ENCODE measurements at places on chromosomes 7 and 10.

GRCh38 chr7:90621125-90621746, 25.1 kb downstream of the CDK14 start:
- DNase-seq, result no peak

DNA sequence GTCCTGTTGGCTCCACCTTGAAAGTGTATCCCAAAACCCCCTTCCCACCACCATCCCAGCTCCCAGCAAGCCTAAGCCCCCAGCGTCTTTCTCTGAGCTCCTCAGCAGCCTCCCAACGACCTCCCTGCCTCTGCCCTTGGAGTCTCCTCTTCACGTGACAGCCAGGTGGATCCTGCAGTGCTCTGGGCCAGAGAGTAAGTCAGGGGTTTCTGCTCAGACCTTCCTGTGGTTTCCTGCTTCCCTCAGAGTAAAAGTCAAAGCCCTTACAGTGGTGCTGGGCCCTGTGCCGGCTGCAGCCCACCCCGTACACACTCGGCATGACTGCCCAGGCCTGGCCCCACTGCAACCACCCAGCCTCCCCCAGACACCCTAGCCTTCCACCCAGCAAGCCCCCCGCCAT, 51.9 kb downstream of the OAT start:
- DNase-seq, result no peak

- no peak for DNase-seq
These were observed 40.3 kb upstream of the GNAT3 start for GRCh38 chr7:80552031-80552694.

- DNase-seq, result no peak
These were observed 89.6 kb downstream of the CHRM2 start for GRCh38 chr7:136958016-136958415.

DNA sequence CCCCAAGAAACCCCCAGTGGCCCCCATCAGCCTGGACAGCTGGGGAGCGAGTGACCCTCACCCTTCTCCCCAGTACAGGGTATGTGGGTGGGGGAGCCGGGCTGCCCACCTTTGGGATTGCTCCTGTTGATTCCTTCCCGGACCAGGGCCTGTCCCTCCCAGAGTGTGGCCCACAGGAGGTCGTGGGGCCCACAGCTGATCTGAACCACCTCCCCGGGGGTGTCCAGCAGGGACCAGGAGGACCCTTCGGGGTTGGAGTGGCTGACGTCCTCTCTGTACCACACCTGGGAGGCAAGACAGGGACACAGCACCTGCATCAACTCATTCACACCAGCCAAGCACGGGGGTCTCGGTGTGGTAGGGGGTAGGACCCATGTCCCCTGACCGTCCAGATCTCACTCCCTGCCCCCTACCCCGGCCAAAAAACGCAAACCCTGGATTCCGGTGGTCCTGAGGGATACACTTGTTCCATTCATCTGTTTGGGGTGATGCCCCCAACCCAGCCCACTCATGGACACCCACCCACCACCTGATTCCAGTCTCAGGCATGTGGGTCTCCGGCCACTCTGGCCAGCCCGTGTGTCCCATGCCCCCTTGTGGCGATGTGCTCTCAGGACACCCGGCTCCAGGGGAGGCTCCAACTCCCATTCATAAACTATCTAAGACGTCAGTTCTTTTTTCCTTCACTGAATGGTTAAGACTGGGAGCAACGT, 10.9 kb downstream of the TECPR1 start:
- DNase-seq, result no peak

DNA sequence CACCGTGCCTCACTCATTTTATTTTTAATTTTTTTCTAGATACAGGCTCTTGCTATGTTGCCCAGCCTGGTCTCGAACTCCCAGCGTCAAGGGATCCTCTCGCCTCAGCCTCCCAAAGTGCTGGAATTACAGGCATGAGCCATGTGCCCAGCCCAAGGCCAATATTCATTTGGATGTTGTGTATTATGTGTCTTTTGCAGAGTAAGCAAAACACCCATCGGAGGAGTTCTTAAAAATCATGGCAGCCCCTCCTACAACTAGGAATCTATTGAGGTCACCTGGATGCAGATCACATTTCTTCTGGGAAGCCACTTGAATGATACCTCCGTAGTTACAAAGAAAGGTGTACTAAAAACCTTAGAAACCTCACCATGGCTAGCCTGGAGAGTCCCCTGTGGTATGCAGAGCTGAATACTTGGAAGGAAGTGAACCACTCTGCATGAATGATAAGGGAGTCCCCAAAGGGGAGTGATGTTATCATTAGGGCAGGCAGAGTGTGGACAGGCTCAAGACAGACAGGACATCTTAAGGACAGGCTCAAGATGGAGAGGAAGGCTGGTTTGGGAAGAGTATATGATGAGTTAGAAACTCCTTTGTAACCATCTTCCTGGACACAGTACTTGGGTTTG, 185.7 kb downstream of the TAX1BP1 start:
- no peak for DNase-seq

DNA sequence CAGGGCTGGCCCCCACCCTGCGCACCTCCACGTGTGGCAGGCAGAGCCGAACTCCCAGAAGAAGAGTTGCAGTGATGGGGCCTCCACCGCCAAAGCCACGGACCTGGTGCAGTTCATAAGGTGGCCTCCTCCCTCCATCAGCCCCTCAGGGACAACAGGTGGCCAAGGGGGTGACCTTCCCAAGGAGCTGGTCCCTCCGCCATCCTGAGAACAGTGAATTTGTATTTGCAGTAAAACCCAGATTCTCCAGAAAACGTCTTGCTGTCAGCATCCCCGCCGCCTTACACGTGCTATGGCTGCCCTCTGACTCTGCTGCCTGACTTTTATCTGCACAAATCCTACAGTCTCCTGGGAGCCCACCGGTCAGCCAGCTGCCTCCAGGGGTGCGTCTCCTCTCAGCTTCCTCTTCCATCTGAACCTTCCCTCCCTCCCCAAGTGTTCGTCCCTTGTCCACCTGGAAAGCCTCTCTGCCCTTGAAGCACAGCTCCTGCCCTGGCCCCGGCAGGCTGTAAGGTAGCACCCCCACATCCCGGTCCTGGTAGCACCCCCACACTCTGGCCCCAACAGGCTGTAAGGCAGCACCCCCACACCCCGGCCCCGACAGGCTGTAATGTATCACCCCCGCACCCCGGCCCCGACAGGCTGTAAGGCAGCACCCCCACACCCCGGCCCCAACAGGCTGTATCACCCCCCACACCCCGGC, 311.8 kb downstream of the PTPRN2 start:
- DNase-seq, result no peak

DNA sequence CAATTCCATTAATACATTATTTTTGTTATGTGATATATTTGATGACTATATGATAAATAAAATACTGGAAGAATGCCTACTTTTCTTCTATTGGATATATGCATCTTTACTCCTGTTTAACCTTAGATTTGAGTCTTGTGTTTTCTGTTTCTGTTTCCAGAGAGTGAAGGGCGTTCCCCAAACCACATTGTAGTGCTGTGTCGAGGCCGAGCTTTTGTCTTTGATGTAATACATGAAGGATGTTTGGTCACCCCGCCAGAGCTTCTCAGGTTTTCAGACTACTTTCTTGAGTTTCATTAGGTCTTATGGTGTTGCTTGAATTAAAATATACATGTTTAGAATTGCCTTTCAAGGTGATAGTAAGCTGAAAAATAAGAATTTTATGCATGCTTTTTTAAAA, 23.8 kb downstream of the CROT start:
- DNase-seq, result no peak

GRCh38 chr10:13743101-13743693, 156.4 kb downstream of the PRPF18 start:
- DNase-seq, result no peak

DNA sequence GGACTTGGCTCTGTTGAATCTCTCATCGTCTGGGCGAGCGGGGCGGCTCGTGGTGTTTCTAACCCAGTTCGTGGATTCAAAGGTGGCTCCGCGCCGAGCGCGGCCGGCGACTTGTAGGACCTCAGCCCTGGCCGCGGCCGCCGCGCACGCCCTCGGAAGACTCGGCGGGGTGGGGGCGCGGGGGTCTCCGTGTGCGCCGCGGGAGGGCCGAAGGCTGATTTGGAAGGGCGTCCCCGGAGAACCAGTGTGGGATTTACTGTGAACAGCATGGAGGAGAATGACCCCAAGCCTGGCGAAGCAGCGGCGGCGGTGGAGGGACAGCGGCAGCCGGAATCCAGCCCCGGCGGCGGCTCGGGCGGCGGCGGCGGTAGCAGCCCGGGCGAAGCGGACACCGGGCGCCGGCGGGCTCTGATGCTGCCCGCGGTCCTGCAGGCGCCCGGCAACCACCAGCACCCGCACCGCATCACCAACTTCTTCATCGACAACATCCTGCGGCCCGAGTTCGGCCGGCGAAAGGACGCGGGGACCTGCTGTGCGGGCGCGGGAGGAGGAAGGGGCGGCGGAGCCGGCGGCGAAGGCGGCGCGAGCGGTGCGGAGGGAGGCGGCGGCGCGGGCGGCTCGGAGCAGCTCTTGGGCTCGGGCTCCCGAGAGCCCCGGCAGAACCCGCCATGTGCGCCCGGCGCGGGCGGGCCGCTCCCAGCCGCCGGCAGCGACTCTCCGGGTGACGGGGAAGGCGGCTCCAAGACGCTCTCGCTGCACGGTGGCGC, at the start of gene EN2:
EN2 (plus strand) TSS at position 19 of the 767 bp plus-strand sequence; CDS start at position 268, 249 bp downstream.
- DNase-seq, result no peak

GRCh38 chr10:79223091-79224048, 123.9 kb upstream of the PPIF start:
- DNase-seq, result no peak

DNA sequence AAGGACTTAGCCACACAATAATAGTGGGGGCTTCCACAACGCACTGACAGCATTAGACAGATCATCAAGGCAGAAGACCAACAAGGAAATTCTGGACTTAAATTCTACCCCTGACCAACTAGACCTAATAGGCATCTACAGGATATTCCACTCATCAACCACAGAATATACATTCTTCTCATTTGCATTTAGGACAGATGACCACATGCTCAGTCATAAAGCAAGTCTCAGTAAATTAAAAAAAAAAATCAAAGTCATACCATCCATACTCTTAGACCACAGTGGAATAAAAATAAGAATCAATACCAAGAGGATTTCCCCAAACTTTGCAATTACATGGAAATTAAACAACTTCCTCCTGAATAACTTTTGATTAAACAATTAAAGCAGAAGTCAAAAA, 155.9 kb downstream of the CDK14 start:
- DNase-seq, result no peak

DNA sequence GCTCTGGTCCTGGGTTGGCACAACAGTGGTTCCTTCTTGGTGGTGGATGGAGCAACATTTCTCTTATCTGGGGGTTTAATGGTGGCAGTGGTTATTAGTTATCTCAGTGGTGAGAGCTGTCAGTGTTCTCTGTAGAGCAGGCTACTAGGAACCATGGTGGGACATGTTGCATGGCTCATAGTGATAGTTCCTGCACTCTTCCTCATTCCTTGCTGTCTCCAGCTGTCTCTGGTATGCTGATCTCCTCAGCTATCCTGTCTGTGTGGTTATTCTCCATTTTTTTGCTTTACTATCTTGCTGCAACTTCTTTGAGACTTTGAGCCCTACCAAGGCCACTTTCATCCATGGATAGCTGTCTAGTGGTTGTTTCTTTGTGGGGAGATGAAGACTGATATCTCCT, 44.0 kb downstream of the CCDC7 start:
- DNase-seq, result no peak

- DNase-seq, result no peak
These were observed 192.2 kb upstream of the TBX20 start for GRCh38 chr7:35446091-35446490.

DNA sequence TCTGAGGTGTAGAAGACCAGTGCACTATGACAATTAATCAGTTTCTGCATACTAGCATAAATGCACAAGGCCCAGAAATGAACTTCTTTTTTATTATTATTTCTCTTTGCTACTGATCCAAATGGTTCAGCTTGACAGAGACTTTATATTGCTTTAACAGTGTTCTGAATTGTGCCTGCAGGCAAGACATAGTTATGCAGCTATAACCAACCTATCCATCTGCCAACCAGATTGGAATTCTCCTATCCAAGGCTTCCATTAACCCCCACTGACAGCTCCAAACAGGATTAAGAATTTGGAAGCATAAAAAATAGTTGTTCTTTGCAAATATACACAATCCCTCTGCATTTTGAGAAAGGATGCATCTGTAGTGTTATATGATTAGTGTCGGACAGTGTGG, 98.2 kb downstream of the BTRC start:
- DNase-seq, result no peak

DNA sequence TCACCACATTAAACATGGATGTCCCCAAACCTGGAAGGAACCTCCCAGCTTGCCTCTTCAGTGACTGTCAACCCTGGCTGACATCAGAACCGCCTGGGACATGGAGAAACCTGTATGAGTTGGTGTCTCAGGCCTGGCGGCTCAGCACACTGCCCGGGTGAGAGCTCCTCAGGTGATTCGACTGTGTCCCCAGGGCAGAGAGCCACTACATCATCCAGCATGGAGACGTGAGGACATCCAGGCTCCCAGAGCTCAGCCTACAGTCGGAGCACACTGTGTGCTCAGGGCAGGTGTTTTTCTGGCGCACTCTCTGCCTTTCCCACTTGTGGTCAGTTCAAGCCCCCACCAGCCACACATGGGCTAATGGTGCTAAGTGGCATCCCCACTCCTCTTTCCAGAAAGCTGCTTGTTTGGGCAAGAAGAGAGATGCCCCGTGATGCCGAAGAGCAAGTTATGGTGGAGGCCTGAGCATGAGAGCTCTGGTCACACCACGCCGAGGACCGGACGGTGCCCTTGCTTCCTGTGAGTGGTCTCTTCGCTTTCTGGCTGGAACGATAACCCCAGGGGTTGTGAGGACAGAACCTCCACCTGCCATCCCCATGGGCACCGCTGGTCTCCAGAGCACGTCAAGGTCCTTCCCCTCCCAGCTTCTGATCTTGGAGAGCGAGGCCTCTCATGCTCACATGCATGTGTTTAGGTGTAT, 38.5 kb downstream of the AMZ1 start:
- DNase-seq, result no peak

DNA sequence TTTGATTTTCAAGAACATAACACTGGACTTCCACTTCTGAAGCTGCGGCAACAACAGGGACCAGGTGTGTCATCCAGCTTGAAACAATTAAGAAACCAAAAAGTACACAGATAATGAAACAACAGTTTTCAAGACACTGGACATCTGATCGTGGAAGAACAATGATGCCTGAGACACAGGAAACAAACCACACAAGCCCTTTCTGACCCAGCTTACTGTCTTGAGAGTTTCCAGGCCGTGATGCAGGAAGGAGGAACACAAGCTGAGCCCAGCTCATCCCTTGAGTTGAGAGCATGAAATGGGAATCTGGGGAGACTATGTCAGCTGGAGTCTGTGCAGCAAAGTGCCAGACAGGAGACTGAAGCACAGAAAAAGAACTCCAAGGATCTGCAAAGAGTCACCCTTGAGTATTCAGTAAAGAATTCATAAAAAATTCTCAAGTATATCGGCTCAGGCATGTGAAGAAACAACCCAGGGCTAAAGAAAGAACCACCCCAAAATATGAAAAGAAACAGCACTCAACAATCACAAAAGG, 91.6 kb downstream of the RNF32 start:
- DNase-seq, result no peak

DNA sequence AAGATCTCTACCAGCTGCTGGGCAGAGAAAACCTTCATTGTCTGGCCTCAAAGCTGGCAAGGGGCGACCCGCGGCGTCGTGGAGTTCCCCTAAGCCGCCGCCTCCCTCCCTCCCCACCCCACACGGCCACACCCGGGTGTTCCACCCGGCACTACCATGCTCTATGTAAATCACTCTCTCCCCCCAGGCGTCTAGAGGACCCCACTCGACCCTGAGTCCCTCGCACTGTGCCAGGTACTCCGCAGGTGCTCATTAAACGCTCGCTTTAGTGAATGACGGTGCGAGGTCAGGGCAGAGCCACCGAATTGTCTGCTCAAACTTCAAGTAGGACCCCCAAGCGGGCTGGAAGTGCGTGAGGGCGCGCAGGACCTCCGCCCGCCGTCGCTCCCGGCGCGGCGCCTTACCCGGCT, 628 bp downstream of the PARP12 start:
- DNase-seq, result peak; percentile 16

- DNase-seq, result no peak
These were observed 69.2 kb upstream of the PIK3CG start for GRCh38 chr7:106795877-106796231.

All from stimulated activated CD4-positive, alpha-beta T cell treated with anti-CD3 and anti-CD28 coated beads, Interleukin-15, amount 100 ng/mL, for 1 hour (primary cell).